ENCODE measurements at places on chromosomes 1 and 21.

GRCh38 chr1:160716013-160716412 lies 4.4 kb upstream of the CD48 start:
- DNase-seq, result no peak

DNA sequence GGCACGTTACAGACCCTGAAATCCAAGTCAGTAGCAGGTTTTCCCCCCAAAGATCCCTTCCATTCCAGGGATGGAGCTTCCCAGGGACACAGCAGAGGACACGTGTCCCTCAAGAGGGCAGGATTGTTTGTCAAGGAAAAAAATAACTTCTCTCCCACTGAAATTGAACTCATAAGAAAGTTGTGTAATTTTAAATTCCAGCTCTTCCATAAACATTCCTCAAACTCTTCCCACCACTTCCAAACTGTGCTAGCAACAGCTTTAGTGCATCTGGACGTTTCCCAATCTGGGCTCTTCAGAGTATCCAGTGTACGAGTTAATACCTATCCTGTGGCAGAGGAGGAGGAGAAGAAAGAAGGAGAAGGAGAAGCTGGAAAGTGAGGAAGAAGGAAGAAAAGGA lies 79.6 kb downstream of the PSMG1 start:
- DNase-seq, result peak; percentile 91

DNA sequence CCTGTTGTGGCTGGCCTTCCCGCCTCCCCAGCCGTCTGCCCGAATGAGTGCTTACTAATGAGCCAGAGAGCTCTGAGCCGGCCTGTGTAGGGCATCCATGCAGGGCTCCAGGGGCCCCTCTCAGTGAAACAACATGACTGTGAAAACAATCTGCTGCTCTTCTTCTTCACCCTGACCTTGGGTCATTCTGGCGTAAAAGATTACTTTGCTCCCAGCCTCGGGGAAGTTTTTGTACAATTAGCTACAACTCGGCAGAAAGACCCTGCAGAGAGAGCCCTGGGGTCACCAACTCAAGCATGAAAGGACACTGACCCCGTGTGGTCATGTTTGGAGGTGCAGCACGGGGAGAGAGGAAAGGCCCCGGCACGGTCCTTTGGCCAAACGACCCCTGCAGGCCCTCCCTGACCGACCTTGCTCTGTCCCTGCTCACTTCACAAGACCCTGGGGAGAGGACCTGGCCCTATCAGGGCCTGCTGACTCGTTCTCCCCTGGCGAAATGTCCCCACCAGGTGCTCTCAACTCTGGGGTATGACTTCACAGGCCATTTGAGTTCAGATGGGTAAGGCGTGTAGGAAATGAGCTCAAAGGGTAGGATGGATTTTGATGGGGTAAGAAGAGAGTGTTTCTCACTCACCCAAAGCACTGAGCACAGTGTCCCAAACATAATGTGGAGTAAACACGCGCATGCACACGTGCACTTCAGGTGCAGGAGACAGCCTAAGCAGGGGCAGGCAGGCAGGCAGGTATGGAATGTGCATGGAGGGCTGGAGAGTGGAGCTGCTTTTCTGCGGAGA lies 22.9 kb upstream of the FAM20B start:
- no peak for DNase-seq

DNA sequence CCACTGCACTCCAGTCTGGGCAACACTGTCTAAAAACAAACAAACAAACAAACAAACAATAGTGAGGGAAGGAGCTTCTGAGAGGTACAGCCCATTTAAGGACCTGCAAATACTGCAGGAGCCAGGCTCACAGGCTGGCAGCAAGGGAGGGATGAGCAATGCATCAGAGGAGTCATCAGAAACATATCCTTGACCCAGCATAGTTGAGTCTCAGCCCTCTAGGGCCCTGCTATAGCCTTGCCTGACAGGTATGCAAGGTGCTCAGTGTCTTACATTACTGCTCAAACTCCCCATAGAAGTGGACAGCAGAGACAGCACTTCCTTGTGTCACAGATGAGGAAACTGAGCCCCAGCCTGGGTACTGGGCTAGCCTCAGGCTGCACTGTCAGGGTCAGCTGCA lies 7.3 kb upstream of the TTC4 start:
- DNase-seq, result no peak

- no peak for DNase-seq
These were observed 18.2 kb downstream of the C1orf87 start for GRCh38 chr1:60055336-60055735.

- DNase-seq, result no peak
These were observed 78.5 kb downstream of the LHX9 start for GRCh38 chr1:197995408-197996258.

DNA sequence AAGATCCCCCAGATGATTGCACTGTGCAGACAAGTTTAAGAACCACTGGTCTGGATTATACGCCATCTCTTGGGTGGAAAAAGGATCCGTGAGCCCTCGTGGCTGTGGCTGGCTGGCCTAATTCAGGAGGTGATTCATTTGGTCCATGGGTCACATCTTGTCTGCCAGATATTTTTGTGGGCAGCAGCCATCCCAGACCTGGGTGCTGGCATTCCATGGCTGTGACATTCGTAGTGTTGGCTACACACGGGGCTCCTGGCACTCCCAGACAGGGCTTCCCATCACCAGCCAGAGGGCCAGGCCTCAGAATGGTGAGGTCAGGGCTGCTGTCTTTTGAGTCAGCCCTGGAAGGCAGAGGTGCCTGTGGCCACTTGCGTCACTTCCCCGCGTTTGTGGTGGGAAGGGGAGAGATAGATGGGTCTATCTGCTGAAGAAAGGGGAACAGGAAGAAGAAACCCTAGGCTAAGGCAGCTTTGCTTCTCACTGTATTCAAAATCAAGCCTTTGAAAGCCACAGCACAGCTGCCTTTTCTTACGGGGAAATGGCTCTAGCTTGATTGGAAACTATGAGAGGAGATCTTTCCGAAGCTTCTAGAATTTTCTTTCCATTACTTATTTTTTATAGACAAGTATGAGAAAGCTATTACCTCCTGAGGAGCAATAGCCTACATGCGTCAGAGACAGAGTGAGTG lies 32.4 kb downstream of the EIF2D start:
- DNase-seq, result no peak

GRCh38 chr1:18183533-18183932 lies 75.9 kb downstream of the IGSF21 start:
- DNase-seq, result no peak

DNA sequence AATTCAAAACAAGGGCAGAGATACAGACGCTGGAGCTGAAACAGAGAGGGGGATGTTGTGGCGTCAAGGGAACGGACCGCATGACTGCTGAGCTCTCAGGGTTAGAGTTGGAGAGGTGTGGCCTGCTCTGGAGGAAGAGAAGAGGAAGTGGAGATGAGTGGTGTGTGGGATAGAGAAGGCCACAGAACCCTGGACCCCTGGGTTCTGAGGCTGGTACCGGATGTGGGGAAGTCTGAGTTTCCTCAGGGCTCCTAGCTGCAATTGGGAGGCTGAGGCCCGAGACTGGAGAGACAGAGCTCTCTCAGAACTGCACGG lies 1.8 kb downstream of the BCAN start:
- DNase-seq, result no peak

GRCh38 chr1:93817819-93818569 lies 61.0 kb downstream of the DNTTIP2 start:
- no peak for DNase-seq

GRCh38 chr1:28954126-28954726 lies 39.9 kb downstream of the EPB41 start:
- no peak for DNase-seq

GRCh38 chr1:156652131-156652991 lies 10.4 kb downstream of the BCAN start:
- DNase-seq, result no peak

DNA sequence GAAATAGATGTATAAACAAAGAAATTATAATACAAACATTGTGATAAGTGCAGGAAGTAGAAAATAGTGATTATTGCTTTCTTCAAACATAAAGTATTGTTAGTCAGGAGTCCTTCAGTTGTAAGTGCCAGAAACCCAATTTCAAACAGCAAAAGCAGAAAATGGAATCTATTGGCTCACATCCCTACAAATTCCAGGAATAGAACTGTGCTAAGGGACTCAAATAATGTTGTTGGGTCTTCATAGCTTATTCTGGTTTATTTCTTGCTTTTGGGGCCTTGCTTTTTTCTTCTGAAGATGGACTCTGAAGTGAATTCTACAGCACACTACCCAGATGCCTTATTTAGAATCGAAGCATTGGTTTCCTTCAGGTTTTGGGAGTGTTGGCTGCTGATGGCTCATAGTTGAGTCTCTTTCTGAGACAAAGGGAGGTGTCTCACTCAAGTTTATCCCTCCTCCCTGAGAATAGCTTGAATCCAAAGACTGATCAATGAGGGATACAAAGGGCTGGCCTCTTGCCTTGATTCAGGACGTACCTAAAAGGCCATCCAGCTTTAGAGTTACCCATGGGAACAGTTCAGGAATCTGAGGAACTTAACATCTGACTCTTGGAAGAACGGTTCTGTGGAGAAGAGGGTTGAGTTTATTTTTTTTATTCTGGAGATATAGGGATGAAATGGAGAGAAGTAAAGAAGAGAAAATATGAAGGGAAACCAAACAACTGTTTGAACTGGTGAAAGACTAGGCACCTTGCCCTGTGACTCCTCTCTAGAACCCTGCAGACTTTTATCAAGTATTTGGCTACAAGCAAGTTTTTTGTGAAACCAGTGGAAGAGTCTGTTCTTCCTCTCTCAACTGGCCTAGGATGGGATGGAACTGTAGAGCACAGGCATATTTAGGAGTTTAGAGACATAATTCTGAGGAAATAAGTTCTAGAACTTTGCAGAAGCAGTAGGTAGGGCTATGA lies 39.0 kb upstream of the ATG4C start:
- no peak for DNase-seq

DNA sequence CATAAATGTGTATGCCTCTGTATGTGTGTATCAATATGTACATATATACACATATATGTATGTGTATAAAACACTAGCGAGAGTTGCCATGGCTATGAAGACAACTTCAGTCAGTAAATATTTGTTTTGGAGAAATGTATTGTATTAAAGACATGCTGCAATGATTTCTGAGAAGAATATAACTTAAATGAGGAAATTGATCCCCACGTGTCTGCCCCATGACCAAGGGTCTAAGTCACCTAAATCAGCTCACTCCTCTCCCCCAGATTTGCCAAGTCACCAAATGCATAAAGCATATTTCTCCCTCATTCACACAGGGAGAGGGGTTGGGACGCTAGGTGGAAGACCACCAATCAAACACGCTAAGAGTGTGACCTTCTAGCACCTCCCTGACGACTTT lies 58.3 kb upstream of the LYST start:
- no peak for DNase-seq

GRCh38 chr1:209368864-209369598 lies 214.5 kb upstream of the CAMK1G start:
- DNase-seq, result peak; percentile 97

DNA sequence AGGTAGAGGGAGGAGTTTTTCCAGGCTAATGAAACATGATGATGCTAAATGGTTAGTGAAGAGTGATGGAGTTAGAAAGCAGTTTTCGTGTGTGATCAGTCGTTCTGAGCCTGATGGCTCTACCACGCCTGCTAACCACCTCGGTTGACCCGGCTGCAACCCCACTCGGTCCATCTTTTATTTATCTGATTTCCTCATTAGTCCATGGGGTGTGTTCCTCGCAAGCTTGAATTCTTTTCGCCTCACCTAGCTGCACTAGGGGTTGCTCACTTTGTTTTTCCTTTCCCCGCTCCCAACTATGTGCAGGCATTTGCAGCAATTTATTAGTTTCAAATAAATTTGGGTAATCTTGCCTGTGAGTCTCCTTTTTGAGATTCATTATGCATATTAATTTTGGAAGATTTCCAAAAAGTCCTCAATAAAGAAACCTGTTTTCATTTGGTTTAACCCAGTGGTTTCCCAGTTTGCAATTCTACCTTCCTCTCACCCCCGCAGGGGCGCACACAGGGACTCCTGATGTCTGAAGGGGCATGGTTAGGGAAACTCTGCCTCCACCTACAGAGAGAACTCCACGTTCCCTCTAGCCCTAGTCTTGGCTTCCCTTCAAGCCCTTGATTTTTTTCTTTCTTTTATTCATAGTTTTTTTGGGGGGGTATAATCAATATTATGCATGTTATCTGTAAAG lies 12.6 kb downstream of the B3GALT5 start:
- DNase-seq, result no peak

DNA sequence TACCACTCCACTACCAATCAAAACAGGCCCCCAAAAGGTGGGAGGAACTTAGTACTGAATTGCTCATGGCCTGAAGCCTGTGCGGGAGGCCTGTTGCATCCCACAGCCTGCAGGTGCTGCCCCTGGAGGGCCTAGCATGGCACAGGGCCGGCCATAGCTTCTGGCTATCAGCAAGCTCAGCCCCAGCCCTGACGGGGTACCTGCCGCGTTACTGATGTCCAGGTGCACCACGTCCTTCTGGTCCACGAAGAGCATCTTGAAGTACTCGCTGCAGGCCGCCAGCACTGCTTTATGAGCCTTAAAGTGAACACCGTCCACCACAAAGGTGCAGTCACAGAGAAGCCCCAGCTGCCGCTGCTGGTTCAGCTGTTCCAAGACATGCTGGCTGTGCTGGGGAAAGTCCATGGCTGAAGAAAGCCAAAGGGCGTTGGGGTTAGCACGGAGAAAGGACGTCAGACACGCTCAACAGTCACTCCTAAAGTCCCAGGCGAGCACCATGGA lies 27.8 kb downstream of the ZBTB17 start:
- DNase-seq, result no peak

- no peak for DNase-seq
These were observed 37.5 kb downstream of the CD2 start for GRCh38 chr1:116791727-116792126.

GRCh38 chr1:224047538-224047937 lies 66.4 kb upstream of the FBXO28 start:
- no peak for DNase-seq

DNA sequence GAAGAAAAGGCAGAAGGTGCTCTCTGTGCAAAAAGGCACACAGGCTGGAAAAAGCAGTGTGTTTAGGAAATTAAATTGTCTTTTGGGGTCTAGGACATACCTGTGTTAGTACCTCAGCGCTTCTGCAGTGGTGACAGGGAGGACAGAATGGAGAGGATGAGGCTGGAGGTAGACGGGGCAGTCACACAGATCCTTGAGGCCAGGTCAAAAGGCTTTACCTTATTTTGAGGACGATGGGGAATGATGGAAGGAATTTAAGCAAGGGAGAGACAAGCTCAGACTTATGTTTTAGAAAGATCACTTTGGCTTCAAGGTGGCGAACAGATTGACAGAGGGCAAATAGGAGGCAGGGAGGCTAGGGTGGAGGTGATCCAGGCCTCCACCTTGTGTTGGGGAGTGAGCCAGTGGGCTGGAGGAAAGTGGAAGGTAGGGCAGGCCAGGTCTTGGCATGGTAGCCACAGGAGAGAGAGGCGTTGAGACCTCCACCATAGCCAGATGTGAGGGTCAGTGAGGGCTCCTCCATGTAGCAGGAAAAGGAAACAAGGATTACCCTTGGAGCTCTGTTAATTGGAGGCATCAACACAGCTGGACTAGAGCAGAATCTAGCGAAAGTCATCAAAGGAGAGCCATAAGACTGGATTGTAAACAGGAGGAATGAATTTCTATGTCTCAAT lies 4.2 kb downstream of the CYP4B1 start:
- DNase-seq, result no peak

GRCh38 chr1:235018720-235019444 lies 109.8 kb downstream of the TOMM20 start:
- DNase-seq, result no peak

- no peak for DNase-seq
These were observed 18.7 kb downstream of the HEYL start for GRCh38 chr1:39620659-39621165.

GRCh38 chr1:153190373-153190772 lies 12.9 kb upstream of the LELP1 start:
- DNase-seq, result no peak

All from fibroblast of skin of left biceps (primary cell).